Bronchial epithelial cell (primary cell): ENCODE measurements at places on chromosomes 4 and X.

DNA sequence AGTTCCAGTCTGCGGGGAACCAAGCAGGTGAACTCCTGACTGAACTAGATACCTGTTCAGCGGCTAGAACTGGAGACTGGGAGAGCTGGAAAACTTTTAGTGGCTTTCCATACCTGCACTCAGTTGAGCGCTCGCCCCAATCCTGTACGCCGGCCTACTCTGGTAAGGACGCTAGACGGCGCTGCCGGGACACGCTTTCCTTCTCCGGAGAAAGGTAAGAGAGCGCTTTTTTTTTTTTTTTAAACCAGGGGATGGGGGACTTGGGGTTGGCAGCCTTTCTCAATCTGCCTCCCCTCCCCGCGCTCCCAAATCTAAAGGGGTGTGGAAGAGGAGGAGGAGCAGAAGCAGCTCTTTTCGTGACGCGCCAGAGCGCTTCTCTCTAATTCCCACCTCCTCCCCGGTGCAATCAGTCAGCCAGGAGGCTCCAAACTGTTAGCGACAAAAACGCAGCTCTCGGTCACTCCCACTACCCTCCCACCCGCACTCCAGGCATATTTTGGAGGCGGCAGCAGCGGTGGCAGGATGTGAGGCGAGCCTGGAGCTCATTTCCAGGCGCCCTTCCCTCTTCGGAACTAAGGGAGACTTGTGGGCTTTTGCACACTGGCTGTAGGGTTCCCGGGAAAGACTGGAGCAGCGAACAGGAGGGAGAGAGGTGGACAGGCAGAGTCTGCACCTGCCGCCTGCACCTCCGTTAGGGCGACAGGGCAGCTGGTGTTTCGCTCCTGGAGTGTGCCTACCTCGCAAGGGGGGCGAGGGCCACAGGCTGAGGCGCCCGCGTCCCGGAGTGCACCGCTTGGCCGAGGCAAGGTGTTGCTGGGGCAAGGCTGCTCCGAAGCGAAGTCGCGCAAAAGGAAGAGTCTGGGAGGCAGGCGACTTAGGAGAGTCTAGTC is at the start of gene IL1RAPL2:
Gene IL1RAPL2, plus strand, starts transcription at position 409 of the 890 bp plus-strand sequence.
- DNase-seq, result peak; percentile 23

DNA sequence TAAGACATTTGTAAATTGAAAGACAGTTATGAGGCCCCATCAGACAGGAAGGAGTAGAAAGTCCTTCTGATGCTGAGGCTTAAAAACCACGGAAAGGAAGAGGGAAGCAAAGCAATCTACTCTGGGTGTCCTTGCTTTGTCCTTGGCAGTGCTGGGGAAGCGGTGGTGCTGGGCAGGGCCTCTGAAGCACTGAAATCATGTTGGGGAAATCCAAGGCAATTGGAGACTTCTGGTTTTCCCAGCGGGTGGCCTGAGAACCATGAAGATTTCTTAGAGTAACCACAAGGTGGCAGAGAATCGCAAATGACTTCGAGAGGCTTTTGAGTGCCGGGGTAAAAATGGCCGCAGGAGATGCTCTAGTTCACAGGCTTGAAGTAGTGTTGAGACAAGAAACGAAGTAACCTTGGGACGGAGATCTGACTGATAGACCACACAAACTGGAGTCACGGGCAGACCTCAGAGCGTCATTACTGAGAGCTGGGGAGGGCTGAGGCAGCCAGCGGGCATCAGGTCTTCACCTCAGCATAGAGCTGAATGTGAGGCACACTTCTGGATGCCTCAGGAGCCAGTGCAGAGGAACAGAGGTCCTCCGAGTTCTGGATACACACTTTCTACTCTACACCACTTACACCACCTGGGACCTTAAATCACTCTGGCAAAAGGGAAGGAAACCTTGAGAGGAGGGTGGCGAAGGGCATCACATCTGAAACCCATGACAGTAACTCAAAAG is 130.7 kb upstream of the GPRIN3 start:
- peak; percentile 38 for DNase-seq

- DNase-seq, result peak; percentile 91
Observed at GRCh38 chr4:73723023-73723422, 17.3 kb upstream of the CXCL8 start.

GRCh38 chr4:88110826-88111225 is 47.6 kb downstream of the ABCG2 start:
- DNase-seq, result peak; percentile 8

- no peak for DNase-seq
Observed at GRCh38 chrX:40895246-40895645, 159.9 kb upstream of the MED14 start.

GRCh38 chr4:9970399-9971011 is 50.8 kb downstream of the SLC2A9 start:
- DNase-seq, result no peak

GRCh38 chr4:114364857-114365256 is 233.8 kb upstream of the UGT8 start:
- DNase-seq, result peak; percentile 34

DNA sequence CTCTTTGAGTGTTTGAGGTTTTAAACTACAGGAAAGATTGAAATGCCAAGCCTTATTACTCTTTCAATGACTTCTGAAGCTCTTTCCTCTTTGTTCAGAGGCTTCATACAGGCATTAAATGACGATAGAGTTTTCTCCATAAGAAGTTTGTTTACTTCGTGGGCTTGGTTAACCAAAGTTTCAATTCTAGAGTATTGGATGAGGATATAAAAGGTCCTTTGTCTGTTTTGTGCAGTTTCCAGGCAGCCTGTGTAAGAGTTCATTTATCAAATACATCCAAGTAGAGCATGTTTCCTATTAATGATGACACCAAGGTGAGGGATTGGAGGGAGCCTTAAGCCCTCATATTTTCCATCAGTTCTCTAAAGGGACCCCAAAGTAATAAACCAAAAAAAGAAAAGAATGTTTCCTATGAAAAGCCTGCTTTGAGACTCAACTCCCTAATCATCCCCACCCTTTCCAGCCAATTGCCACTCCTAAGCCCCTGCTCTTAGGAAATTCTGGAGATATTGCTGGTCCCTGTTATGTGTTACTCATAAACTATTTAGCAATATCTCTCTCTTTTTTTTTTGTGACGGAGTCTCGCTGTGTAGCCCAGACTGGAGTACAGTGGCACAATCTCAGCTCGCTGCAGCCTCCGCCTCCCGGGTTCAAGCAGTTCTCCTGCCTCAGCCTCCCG is 106.2 kb upstream of the IL13RA1 start:
- DNase-seq, result no peak

DNA sequence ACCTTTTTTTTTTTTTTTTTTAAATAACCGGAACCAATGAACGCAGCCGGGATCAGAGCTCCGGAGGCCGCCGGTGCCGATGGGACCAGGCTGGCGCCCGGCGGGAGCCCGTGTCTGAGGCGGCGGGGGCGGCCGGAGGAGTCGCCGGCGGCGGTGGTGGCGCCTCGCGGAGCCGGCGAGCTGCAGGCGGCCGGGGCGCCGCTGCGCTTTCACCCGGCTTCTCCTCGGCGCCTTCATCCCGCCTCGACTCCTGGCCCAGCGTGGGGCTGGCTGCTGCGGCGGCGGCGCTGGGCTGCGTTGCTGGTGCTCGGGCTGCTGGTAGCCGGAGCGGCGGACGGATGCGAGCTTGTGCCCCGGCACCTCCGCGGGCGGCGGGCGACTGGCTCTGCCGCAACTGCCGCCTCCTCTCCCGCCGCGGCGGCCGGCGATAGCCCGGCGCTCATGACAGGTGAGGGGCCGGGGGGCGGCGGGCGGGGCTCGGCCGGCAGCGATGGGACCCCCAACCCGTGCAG is 337 bp downstream of the STIM2 start:
- no peak for DNase-seq

DNA sequence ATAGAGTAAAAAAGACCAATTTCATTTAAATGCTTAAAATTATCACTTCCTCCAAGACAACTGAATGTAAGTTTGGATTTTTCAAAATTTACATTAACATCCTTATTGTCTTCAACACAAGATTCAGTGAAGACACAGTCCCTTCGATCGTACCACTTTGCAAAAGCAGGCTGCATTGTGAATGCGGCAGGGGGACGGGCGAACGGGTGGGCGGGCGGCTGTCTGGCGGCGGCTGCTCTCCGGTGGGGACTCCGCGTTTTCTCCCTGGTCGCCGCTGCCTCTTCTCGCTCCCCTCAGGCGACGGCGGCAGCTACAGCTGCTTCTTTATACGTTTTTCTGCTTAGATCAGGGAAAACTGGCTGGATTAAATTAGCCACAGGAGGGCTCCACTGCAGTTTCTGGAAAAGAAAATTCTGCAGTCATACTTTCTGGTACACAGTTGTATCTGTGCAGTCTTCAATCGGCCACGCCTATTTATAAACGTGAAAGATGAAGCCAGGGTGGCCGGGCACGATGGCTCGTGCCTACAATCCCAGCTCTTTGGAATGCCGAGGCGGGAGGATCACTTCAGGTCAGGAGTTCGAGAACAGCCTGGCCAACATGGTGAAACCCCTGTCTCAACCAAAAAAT is 33.9 kb upstream of the HPF1 start:
- DNase-seq, result peak; percentile 44

DNA sequence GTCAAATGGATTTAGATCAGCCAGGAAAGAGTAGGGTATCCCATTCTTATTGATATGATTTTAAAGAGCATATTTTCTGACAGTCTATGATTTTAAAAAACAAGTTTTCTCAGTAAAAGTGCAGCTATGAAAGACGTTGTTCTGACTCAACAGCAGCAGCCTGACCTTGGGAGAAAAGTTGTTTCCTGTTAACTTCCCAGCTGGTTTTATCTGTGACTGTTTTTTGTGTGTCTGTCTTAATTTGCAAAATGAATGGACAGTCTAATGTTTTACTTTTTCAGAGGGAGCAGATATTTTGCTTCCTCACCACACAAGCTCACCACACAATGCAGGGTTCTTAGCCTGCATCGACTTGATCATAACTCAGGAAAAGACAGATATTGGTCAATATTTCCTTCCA is 764 bp upstream of the MTHFD2L start:
- DNase-seq, result peak; percentile 34

DNA sequence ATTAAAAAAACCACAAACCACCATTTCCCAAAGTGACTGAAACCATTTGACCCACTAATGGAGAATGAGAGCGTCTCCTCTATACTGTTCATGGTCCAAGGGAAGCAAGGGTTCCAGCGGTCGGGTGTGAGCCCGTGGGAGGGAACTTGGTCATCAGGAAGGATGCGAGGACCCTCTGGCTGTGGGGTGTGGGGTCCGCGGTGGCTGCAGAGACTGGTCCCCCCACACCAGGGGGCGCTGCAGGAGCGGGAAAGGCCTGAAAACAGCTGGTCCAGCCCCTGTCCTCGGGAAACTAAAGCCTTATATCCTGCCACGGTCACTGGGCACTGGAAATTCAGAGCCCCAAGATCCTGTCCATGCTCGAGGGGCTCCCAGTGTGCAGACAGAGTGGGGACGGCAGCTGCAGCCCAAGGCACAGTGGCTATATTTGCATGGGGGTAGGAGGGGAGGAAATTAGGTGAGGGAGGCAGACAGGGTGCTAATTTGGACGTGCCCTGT is 4.3 kb downstream of the BLOC1S4 start:
- DNase-seq, result no peak

GRCh38 chr4:28558895-28559294 is 1698.3 kb downstream of the STIM2 start:
- DNase-seq, result no peak

- no peak for DNase-seq
Observed at GRCh38 chrX:149521438-149521837, 16.3 kb upstream of the IDS start.

- DNase-seq, result no peak
Observed at GRCh38 chr4:113776679-113777078, 15.1 kb upstream of the CAMK2D start.

DNA sequence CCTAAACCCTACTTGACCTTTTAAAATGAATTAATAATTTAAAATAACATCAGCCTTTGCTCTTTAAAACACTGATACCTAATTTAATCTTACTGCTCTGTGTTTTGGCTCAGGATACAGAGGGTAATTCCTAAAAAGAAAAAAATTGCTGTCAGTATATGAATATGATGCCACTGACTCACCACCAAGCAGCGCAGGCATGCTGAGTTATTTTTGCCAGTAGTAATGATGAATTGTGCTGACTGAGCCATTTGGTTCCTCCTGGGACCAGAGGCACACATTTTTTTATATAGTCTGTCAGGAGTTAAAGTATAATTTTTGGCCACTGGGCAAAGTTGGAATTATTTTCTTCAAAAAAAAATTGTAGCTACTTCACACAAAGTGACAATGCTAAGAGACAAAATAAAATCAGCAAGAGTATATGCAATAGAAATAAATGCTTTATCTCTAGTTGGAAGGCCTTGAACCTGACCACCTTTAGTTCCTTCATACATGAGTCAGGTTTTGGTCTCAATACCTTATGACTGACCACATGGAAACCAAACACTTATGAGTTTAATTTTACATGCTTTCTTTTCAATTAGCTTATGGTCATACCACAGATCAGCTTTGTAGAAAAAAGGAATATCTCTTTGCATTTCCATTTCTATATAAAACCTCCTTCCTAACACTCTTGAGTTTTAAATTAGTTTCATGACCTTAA is 115.1 kb downstream of the PPP3CA start:
- peak; percentile 87 for DNase-seq

- DNase-seq, result no peak
Observed at GRCh38 chr4:5592272-5592671, 116.1 kb downstream of the EVC2 start.

GRCh38 chrX:70922774-70923473 is 8.0 kb downstream of the SLC7A3 start:
- DNase-seq, result peak; percentile 3

- DNase-seq, result peak; percentile 52
Observed at GRCh38 chrX:78075787-78076389, 28.2 kb upstream of the PGK1 start.

GRCh38 chrX:110759785-110760184 is 35.8 kb downstream of the CHRDL1 start:
- DNase-seq, result no peak

- no peak for DNase-seq
Observed at GRCh38 chrX:77422891-77423648, 24.1 kb upstream of the FGF16 start.

GRCh38 chrX:154525606-154526490 is 9.8 kb upstream of the FAM3A start:
- DNase-seq, result no peak

DNA sequence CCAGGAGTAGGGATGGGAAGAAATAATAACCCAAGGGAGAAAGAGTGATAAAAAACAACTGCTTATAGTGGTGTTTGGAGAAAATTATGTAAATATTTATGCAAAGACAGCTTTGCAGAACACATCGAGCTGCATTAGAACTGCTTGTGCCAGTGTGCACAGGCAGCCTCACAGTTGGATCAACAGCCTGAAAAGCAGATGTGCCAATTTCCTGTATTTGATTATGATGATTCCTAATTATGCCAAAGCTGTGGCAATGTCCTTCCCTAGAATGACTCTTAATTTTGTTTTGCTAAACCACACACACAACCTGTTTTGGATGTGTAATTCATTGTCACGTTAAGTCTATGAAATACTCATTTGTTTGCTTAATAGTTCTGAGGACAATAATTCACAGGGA is 30.6 kb upstream of the ANTXR2 start:
- no peak for DNase-seq
